ENCODE measurements at places on chromosomes 16 and 17.

GRCh38 chr16:5215901-5216300 is 118.3 kb upstream of the EEF2KMT start:
- DNase-seq, result no peak

DNA sequence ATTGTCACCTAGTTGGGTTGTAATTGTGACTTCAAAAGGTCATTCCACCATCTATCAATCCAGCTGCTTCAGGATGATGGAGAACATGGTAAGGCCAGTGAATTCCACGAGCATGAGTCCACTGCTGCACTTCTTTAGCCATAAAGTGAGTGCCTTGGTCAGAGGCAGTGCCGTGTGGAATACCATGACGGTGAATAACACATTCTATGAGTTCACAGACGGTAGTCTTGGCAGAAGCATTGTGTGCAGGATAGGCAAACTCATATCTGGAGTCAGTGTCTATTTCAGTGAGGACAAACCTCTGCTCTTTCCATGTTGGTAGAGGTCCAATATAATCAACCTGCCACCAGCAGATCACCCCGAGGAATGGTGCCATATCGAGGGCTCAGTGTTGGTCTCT is 650.9 kb downstream of the KCNJ2 start:
- DNase-seq, result no peak

DNA sequence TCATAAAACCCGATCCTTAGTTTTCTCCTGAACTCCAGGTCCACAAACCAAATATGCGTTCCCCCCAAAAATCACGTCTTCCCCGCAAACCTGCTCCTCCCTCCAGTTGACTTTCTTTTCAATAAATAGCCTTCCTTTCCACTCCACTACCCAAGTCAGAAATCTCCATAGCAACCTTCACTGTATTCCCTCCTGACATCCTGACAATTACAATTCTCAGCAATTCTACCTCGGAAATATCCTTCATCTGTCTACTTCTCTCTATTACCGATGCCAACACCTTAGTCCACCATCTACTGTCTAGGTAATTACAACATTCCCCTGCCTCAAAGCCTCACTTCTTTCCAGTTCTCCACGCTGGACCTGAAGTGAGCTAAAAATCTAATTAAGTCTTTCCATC is 50.7 kb downstream of the SMURF2 start:
- DNase-seq, result no peak

- DNase-seq, result no peak
Measured at GRCh38 chr17:46892192-46892703, 30.7 kb upstream of the GOSR2 start.

DNA sequence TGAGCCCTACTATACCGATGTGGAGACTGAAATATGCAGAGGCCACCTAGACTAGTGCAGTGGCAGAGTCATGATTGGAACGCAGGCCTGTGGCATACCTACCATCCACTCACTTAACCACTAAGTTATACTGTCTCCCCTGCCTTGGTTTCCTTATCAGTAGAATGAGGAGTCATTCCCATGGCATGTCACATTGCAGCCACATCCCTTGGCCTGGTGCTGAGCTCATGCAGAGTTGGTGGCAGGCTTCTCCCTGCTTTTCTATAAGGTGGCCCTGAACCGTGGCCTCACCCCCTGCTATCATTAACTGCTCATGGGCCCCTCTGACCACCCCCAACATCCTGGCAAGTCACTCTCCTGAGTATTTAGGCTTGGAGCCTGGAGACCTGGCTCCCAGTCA is 212.5 kb downstream of the KATNIP start:
- DNase-seq, result no peak

DNA sequence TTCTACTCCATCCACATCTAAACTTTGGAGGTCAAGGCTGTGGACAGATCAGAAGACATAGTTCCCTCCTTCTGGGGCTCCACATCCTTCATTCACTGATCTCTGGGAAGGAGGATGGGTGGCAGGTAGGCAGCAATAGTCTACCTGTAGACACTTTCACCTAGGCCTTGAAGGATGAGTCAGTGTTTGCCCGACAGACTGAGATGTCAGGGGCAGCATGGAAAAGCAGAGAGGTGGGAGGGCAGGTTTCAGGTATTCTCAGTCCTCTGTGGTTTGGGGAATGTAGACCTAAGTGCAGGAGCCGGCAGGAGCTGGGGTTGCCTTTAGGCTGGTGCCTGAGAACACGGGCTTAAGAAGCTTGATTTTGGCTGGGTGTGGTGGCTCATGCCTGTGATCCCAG is 171.9 kb upstream of the ZNF267 start:
- peak; percentile 22 for DNase-seq

GRCh38 chr16:2952679-2953078 is 11.4 kb upstream of the KREMEN2 start:
- no peak for DNase-seq

GRCh38 chr17:31525801-31526549 is 134.5 kb downstream of the RAB11FIP4 start:
- no peak for DNase-seq

GRCh38 chr17:354651-355556 is 2.3 kb upstream of the RPH3AL start:
- no peak for DNase-seq
